ENCODE measurements at places on chromosomes 4 and X.

DNA sequence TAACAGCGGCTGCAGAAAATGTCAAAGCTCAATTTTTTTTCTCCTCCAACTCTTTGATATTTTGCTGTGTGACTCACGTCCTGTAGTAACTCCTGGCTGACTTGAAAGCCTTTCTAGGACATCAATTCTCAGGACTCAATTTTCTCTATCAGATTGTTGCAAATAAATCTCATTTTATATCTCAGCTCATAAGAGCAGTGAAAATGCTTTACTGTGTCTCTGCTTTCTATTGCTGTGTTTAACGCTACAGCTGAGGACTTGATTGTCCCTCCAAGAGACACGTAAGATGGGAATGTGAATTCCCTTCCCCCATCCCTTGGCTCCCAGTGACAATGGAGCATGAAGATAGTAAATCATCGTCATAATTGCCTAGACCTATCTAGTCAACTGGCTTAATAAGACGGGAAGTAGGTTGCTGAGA, 20.5 kb upstream of the CBR4 start:
- no peak for DNase-seq

- no peak for DNase-seq
Observed at GRCh38 chrX:125947501-125947900, 218.6 kb downstream of the DCAF12L2 start.

DNA sequence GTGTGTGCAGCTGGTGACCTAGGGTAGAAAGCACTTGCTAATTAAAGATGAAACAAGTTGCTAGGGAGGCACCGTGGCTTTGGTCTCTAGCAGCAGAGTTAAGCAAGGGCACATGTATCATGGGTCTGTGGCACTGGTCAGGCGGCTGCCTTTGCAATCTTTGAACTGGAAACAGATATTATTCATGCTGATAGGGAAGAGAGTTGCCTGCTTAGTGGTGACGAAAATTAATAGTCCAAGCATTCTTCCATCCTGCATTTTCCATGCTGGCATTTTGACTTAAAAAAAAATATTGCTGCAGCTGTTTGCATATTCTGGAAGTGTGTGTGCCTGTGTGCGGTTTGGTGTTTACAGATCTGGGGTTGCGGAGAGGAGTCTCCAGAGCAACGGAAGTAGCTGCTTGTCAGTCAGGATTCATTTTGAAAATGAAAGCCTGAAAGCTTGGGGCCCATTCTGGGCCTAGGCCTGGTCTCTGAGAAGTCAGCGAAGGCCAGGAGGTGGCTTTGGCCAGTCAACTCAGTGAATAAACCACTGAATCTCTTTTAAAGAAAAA, 2.3 kb upstream of the SOWAHD start:
- no peak for DNase-seq

DNA sequence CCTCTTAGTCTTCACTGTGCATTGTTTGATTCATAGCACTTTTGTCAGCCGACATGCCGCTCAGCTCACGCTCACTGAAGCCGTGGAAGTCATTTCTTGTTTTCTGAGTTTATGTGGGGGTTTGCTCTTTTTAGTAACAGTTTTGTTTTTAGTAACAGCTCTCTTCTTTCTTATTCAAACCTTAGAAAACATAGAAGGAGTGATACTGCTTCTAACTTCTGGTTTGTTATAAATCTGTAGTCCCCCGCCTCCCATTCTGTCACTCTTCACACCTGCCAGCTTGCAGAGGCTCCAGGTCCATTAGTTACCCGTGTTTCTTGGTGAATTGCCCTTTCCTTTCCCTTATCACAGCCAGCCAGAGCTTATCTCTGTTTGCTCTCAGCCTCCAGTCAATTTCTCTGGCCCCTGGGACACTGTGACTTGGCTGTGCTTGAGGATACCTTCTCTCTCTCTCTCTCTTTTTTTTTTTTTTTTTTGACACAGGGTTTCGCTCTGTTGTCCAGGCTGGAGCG, 50.5 kb downstream of the GRK4 start:
- no peak for DNase-seq

- peak; percentile 10 for DNase-seq
Observed at GRCh38 chr4:1910643-1911042, 39.5 kb downstream of the NSD2 start.

DNA sequence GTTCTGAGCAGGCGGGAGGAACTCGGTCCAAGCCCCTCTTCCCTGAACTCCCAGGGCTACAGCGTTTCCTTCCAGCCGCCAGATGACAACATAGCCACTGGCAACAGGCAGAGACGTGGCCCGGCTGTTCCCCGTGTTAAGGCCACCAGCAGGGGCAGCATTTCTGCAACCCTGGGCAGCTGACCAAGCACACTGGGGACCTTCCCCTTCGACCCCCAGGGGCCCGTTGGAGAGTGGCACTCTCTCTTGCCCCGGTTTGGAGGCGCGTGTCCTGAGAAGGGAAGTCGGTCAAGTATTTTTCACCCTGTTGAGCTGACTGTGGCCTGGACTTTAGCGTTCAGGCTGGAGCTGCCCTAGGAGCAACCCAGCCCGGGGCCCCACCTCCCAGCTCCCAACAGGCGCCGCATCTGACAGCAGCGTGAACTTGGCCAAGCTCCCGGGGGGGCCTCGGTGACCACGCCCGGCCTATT, 37.6 kb downstream of the ZBTB49 start:
- DNase-seq: no peak

- DNase-seq: no peak
Observed at GRCh38 chrX:22922961-22923360, 76.8 kb upstream of the DDX53 start.

DNA sequence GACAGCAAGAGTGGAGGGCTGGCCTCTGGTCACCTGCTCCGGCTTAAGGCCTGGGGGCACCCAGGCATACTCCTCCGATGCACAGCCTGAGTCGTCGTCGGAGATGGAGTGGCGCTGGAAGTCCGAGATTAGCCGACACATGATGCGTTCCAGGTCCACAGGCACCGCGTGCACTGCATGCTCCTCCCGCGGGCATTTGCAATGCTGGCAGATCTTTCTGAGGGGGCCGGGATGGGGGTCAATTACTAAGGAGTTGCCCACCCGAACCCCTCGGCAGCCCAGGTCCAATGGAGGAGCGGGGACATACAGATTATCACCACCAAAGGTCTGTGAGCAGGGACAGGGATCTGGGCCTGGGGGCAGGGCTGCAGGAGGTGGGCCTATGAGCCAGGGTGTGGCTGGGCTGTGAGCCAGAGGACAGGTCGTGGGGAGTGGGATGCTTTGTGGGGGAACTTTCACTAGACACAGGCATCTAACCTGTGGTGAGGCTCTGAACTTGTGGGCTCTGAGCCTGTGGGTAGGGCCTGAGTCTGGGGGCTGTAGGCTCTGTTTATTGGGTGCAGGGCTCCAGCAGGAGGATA, 2.4 kb downstream of the PRICKLE3 start:
- no peak for DNase-seq

- no peak for DNase-seq
Observed at GRCh38 chrX:112636288-112636687, 43.5 kb downstream of the LHFPL1 start.

DNA sequence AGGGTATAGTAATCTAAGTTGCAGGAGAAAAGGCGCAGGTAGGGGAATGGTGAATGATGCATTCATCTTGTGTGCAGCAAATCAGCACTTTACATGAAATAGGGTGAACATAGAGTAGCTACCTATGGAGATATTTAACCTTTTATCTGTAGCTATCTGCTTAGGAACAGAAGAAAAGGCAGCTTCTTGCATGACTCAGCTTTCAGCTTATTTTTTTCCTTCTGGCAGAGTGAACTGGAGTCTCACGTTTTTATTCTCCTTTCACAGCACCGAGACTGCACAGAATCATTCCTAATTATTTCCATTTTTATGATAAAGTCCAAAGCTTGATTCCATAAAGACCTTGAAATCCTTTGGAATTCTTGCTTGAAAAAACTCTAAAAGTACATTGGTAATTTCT, 4.8 kb upstream of the SCOC start:
- DNase-seq: no peak

DNA sequence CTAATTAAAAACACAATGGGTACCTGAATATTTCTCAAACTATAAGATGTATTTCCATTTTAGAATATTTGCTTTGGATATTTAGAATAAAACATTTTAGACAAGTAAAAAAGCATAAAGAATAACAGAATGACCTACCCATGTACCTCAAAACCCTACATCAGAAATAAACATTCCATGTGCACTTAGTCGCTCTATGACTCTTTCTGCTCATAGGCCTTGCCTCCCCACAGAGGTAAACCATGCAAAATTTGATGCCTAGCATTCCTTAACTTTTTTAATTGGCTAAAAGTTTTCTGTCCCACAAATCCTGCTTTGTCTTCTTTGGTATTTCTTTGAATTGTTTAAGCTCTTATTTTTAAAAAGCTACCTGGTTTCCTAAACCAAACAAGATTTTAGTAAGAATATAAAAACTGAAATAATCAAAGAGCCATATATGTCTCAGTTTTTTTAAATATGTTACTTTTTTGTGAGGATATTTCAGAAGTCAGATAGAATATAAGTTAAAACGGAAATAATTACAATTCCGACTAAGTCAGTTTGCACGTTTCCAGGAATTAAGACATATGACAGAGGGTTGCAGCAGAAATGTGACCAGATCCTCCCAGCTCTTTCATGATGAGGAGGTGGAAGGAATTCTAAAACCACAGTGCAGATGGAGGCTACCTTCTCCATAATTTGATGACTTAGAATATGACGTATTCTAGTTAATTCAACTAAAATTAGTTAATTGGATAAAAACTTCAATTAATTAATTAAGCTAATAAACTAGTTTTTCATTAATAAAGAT, 102.5 kb downstream of the FIP1L1 start:
- DNase-seq: no peak

GRCh38 chr4:121951521-121952110, at the start of gene TRPC3:
Gene TRPC3, minus strand, starts transcription at chr4:121952060. Its CDS starts 380 bp downstream, at chr4:121951680.
- DNase-seq: no peak

DNA sequence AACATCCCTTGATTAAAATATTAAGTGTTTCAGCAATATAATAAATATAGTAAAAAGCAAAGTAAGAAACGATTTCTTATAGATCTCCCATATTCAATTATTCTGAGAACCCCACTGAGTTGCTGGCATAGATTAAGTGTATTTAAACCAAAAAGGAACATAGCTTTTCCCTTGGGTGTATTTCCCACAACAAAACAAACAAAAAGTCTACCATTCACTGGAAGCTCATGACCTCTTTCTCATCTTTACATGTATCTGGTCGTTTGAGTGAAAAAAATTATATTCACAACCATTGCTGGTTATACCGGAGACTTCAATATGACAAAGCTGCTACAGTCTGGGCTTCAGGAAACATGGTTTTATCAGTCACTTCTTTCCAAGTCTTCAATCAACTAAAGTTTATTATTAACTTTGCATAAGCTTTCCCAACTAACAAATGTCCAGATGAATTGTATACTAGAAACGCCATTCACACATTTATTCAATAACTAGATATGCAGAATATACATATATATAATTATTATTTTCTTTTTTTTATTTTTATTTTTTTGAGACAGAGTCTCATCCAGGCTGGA, 38.6 kb downstream of the ZNF827 start:
- no peak for DNase-seq

GRCh38 chr4:1233641-1234308, 15.2 kb downstream of the CTBP1 start:
- DNase-seq: no peak

GRCh38 chrX:11381464-11381863, 88.3 kb downstream of the AMELX start:
- DNase-seq: peak; percentile 2

- DNase-seq: no peak
Observed at GRCh38 chr4:2800691-2801596, 8.1 kb downstream of the SH3BP2 start.

GRCh38 chr4:74845834-74846233, 51.5 kb upstream of the BTC start:
- no peak for DNase-seq

GRCh38 chr4:1330761-1331590, 16.0 kb upstream of the UVSSA start:
- DNase-seq: no peak

GRCh38 chr4:98284640-98285046, 23.5 kb downstream of the RAP1GDS1 start:
- DNase-seq: no peak

DNA sequence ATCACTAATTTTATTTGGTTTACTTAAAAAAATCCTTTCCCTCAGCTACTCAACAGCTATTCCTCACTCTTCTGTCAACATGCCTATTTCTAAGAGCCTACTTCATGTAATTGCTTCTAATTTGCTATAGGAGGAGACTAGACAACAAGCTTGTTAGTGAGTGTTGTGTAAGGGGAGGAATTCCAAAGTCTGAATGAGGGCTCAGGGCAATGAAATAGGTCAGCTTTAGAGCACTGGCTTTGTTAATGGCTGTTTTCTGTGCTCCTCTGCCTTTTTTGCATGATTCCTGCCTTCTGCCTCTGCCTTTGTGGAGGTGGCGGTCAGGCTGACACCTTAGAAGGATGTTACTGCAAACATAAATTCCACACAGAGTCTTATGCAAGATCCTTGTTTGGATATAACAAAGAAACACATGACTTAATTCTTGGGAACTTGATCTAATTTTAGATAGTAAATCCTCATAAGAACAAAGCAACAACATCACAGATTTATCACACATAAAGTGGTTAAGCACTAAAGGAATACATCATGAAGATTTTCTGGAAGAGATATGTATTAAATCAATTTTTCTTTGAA, 15.0 kb upstream of the PAGE1 start:
- DNase-seq: no peak

- no peak for DNase-seq
Observed at GRCh38 chr4:111930659-111931058, 214.6 kb upstream of the FAM241A start.

DNA sequence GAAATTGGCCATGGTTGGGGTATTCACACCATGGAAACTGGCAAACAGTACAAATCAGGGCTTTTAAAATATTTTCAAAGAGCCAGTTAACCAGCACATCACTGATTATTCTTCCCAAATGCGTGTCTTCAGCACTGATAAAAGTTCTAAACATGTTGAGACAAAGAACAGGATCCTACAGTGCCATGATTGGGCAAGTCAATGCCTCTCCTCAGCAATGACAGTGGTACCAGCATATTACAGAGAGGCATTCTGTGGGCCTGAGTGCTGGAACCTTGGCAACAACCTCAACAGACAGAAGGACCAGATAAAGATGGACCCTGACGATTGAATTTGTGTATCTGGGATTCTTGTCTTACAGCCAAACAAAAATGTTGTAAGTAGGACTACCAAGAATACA, 108.9 kb downstream of the EFHC2 start:
- DNase-seq: no peak

DNA sequence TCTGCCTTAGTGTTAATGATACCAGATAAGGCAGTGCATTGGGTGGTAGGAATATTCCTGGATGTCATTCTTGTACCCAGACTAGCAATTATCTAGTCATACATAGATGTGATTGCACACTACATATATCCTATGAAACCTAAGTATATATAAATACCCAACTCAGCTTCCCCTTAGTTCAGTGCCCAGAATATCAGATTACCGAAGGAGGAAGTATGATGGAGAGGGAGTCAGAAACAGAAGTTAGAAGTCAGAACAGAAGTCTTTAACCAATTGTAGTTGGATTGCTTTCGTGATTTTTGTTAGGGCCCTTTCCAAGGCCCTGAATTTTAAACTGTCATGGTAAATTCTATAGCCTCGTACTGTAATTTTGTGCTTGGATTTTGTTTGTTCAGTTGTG, 42.9 kb downstream of the MOB1B start:
- no peak for DNase-seq

- DNase-seq: no peak
Observed at GRCh38 chr4:178086320-178086719, 644.1 kb upstream of the AGA start.

- DNase-seq: no peak
Observed at GRCh38 chr4:84493092-84493850, 5.8 kb downstream of the NKX6-1 start.
